Common myeloid progenitor, CD34-positive (primary cell): ENCODE measurements at places on chromosomes 16 and 17.

DNA sequence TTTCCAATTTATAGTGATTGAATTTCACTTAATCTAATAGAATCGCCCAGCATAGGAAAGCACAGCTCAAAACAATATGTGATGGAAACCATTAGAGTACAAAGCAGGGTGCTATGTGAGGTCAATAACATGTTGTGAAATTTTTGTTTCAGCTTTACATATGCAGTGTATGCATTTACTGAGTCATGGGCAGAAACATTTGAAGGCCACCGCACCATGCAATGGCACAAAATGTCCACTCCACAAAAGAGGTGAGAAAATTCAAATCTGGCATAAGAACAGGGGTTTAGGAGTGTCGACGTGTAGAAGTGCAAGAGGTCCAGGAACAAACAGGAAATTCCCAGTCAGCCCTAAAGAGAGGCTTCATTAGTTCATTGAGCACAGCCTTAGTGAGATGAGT is 131.2 kb downstream of the ANKFN1 start:
- DNase-seq = no peak
- H3K27ac ChIP-seq = no peak overlapping the region
- no peaks in the 10 kb centered on the region for H3K4me1 ChIP-seq

DNA sequence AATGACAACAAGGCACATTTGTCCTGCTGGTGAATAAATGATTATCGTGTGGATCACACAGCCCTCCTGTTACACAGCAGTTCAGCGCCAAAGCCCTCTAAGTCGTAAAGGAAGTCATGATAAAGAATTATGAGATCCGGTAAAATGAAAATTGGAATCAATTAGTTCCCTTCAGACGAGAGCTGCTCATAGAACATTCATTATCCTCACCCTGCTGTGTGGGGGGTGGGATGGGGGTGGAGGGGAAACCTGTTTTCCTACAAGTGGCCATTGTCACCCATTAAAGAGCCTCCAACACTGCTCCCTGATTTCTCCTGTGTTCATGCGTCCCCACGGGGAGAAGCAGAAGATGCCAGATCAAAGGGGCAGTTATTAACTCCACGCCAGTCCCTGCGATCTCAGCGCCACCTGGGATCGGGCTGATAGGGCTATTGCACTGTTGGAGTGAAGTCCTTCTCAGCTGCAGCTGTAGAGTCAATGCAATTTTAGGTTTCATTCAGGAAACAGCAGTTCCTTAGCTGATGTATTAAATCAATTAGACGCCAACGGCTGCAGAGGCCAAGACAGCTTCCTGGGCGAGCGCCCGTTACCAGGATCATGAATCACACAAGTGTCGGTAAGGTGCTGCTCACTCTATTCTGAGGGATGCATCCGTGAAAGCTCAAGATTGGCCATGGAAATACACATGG is 19.2 kb upstream of the CACNG4 start:
- no peaks in the 10 kb centered on the region for H3K36me3 ChIP-seq
- no peak overlapping the region for H3K4me3 ChIP-seq
- H3K27ac ChIP-seq = no peak overlapping the region
- peaks cover 45% of the 10 kb centered on the region for H3K4me1 ChIP-seq

GRCh38 chr16:695355-696089 is 5.3 kb upstream of the WDR24 start:
- no peak overlapping the region for H3K4me3 ChIP-seq
- peaks cover 18% of the 10 kb centered on the region for H3K4me1 ChIP-seq
- peaks cover 3% of the 10 kb centered on the region for H3K27me3 ChIP-seq
- peak; percentile 55 for DNase-seq
- H3K36me3 ChIP-seq = no peaks in the 10 kb centered on the region
- H3K27ac ChIP-seq = no peak overlapping the region

DNA sequence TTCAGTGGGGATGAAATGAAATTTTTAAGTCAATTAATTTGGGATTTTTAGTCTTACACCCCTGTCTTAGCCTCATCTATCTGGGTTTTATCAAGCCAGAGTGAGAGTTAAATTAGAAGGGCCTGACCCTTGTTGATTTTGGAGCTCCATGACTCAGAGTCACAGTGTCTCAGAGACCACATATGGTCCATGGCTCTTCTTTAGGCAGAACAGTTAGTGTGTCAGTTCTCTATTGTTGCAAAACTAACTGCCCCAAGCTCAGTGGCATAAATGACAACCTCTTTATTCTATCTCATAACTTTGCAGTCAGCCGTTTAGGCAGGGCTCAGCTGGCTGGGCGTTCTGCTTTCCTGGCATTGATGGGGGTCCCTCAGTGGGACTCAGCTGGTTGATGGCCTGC is 44.7 kb downstream of the IRF8 start:
- peaks cover 51% of the 10 kb centered on the region for H3K27me3 ChIP-seq
- DNase-seq = no peak
- H3K4me1 ChIP-seq = no peaks in the 10 kb centered on the region
- no peak overlapping the region for H3K4me3 ChIP-seq
- H3K27ac ChIP-seq = no peak overlapping the region

- H3K27me3 ChIP-seq = no peaks in the 10 kb centered on the region
- no peak for DNase-seq
- H3K4me3 ChIP-seq = no peak overlapping the region
- no peaks in the 10 kb centered on the region for H3K4me1 ChIP-seq
- H3K27ac ChIP-seq = no peak overlapping the region
- no peaks in the 10 kb centered on the region for H3K36me3 ChIP-seq
Measured at GRCh38 chr16:51523400-51523799, 372.3 kb upstream of the SALL1 start.

DNA sequence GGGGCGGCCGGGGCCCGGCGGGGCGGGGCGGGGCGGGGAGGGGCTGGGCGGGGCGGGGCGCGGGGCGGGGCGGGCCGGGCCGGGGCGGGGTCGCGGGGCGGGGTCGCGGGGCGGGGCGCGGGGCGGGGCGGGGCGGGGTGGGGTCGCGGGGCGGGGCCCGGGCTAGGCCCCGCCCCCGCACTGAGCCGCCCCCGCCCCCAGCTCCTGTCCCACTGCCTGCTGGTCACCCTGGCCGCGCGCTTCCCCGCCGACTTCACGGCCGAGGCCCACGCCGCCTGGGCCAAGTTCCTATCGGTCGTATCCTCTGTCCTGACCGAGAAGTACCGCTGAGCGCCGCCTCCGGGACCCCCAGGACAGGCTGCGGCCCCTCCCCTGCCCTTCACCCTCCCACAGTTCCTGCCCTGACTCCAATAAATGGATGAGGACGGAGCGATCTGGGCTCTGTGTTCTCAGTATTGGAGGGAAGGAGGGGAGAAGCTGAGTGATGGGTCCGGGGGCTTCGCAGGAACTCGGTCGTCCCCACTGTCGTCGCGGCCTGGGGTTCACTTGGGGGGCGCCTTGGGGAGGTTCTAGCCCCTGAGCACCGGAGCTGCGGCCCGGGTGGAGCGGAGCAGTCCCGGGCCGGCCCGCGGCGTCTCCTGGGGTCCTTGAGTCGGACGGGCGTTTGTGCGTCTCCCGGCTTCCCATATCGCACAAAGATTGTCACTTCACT is 795 bp upstream of the HBM start:
- H3K27ac ChIP-seq = no peak overlapping the region
- H3K4me3 ChIP-seq = no peak overlapping the region
- no peaks in the 10 kb centered on the region for H3K36me3 ChIP-seq
- no peak for DNase-seq

DNA sequence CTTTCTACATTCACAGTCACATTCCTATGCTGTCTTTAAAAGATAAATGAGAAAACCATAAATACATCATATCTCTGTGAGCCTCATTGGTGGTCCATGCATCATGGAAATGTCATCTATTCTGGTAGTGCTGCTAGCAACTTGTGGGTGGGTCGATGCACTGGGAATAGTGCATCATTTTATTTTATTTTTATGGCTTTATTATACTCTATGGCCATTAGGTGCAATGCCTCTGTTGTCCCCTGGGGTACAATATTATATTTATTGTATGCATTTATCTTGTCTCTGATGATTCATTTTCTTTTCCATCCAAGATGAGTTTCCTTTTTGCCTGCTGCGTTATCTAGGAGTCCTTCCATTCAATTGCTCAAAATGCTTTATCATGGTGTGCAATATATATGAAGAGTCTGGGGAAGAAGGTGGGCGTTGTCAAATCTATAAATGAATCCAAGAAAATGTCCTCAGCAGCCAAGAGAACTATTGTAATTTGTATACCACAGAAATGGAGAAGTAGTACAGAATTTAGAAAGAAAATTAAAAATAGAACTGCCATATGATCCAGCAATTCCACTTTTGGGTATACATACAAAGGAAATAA is 324.0 kb downstream of the KCNJ2 start:
- no peaks in the 10 kb centered on the region for H3K36me3 ChIP-seq
- no peak overlapping the region for H3K4me3 ChIP-seq
- no peaks in the 10 kb centered on the region for H3K4me1 ChIP-seq
- no peak for DNase-seq
- H3K27ac ChIP-seq = no peak overlapping the region
- H3K27me3 ChIP-seq = no peaks in the 10 kb centered on the region

- H3K36me3 ChIP-seq = no peaks in the 10 kb centered on the region
- H3K4me3 ChIP-seq = no peak overlapping the region
- H3K27ac ChIP-seq = no peak overlapping the region
- peaks cover 19% of the 10 kb centered on the region for H3K27me3 ChIP-seq
Measured at GRCh38 chr16:53358884-53359283, 75.4 kb upstream of the RBL2 start.

DNA sequence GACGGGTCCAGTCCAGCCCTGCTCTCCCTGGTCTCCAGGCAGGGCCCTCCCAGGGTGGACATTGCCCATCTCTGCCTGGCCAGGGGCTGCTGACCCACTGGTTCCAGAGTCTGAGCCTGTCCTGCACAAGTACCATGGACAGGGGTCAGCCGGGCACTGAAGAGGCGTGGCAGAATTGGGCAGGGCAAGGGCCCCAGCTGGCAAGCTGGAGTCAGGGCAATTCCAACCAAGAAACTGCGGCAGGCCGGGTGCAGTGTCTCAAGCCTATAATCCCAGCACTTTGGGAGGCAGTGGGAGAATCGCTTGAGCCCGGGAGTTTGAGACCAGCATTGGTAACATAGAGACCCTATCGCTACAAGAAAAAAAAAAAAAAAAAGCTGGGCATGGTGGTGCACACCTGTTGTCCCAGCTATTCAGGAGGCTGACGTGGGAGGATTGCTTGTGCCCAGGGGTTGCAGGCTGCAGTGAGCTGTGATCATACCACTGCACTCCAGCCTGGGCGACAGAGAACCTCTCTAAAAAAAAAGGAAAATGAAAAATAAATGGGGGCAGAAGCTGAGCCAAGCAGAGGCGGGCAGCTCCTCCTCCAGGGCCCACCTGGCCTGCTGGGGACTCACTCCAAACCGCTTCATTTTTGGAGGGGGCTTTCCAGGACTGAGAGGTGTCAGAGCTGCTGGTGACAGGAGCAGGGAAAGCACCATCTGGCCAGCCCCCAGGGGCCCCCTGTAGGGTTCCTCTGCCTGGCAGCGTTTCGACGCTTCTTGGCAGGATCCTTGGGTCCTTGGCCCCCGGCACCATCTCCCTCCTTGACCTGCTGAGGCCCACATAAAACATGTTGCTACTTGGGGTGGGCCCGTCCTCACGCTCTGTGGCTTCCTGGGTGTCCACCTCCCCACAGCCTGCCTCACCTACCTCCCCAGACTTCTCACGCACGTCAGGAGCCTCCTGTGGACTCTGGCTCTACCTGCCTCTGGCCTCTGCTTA is 2.9 kb upstream of the MAFG start:
- no peak overlapping the region for H3K27ac ChIP-seq
- peak; percentile 75 for DNase-seq
- H3K27me3 ChIP-seq = peaks cover 13% of the 10 kb centered on the region
- no peaks in the 10 kb centered on the region for H3K36me3 ChIP-seq
- H3K4me3 ChIP-seq = no peak overlapping the region

- no peaks in the 10 kb centered on the region for H3K27me3 ChIP-seq
- peaks cover 43% of the 10 kb centered on the region for H3K4me1 ChIP-seq
- no peak overlapping the region for H3K4me3 ChIP-seq
- H3K27ac ChIP-seq = no peak overlapping the region
Measured at GRCh38 chr16:66562986-66563385, 3.3 kb upstream of the CMTM1 start.

GRCh38 chr16:27085182-27085581 is 18.5 kb downstream of the C16orf82 start:
- H3K36me3 ChIP-seq = no peaks in the 10 kb centered on the region
- no peak overlapping the region for H3K27ac ChIP-seq
- H3K27me3 ChIP-seq = no peaks in the 10 kb centered on the region
- H3K4me3 ChIP-seq = no peak overlapping the region

DNA sequence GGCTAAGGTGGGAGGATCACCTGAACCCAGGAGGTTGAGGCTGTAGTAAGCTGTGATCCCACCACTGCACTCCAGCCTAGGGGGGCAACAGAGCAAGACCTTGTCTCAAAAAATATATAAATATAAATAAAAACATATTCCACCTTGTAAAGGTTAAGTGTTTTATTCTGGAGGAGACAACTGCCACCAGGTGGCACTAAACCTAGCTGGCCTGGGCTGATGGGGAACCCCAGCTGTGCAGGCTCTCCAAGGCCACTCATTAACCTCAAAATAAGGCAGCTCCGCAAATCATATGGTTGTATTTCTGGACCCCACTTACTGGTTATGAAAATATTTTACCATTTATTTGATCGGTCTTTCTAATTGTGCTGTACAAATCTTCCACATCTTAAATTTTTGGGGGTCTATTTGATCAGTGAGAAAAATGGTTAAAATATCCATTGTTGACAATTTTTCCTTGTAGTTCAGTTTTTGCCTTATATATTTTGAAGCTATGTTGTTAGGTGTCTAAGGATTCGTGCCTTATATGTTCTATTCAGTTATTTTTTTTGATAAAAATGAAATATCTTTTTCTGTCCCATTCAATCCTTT is 8.5 kb upstream of the ICAM2 start:
- no peaks in the 10 kb centered on the region for H3K36me3 ChIP-seq
- no peak overlapping the region for H3K4me3 ChIP-seq
- H3K27ac ChIP-seq = no peak overlapping the region
- H3K4me1 ChIP-seq = peaks cover 21% of the 10 kb centered on the region
- DNase-seq = peak; percentile 80

- H3K27me3 ChIP-seq = no peaks in the 10 kb centered on the region
- H3K36me3 ChIP-seq = peaks cover 49% of the 10 kb centered on the region
Measured at GRCh38 chr16:4726616-4727015, 7.5 kb downstream of the ANKS3 start.

- peaks cover 24% of the 10 kb centered on the region for H3K4me1 ChIP-seq
- H3K27ac ChIP-seq = peak within 1 kb of the TSS; percentile 46
- peak within 1 kb of the TSS; percentile 79 for H3K4me3 ChIP-seq
- H3K36me3 ChIP-seq = no peaks in the 10 kb centered on the region
- no peaks in the 10 kb centered on the region for H3K27me3 ChIP-seq
- DNase-seq = peak; percentile 86
Measured at GRCh38 chr17:80035937-80036714, at the start of gene CCDC40. TSS of gene CCDC40 (plus strand) at chr17:80036642. CDS start at chr17:80036663, 21 bp downstream.
